ENCODE measurements at places on chromosomes 1 and 21.
A peak's percentile ranks its signal among the peaks of the same experiment; 100 is the strongest.

DNA sequence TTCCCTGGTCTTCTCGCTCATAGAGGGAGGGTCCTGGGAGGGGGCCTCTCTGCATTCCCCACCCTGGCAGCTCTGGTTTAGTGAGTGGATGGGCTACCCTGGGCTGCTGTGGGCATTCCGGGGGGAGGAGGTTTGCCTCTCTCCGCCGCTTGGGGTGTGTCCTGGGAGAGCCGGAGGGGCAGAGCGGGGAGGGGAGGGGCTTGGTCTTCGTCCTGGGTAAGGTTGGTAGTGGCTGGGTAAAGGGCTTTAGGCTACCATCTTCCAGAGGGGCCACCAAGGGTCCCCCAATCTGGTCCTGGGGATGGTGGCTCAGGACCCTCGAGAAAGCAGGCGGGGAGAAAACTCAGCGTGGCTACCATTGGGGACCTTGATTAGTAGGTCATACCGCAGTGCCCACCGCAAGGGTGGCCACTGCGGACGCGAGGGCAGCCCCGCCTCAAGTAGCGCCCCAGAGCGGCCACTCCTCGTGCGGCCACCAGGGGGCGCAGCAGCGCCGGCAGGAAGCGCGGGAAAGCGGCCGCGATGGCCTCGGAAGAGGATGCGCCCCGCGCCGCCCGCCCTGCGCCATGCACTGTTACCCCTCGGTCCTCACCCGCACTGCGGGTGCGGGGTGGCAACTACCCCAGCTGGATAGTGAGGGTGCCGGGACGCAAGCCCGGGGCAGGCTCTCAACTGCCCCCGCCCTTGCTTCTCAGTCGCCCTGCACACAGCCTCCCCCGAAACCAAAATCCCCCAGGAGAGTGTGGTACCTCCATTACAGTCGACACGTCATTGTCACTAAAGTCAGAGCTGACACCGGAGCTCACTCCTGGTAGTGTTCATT is 44.1 kb upstream of the SLC25A33 start:
- peak; percentile 55 for DNase-seq

GRCh38 chr1:220770245-220770913 is 16.3 kb upstream of the MTARC1 start:
- DNase-seq: no peak

DNA sequence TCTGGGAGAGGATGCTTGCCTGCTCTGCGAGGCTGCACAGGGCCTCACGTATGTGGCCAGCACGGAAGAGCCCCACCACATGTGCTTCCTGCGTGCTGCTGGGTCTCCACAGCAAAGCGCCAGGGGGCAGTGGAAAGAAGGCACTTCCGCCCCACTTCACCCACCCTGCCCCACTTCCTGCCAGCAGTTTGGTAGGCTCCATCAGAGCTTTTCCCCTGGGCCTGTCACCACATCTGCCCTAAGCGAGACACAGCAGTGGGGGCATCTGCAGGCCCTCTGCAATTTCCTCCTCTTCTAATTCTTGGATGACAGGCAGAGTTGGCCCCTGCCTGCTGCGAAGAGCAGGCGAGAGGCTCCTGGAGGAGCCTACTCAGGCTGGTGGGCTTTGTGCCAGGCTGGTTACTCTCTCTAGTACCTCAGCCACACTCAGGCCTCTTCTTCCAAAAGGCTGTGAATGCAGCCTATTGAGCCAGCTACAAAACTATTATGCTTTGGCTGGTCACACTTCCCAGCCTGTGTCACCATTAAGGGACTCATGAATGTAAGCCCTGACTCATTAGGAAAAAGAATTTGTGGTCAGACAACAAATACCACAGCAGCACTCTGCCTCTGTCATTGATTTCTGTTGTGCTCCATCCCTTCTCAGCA is 25.0 kb downstream of the CD244 start:
- DNase-seq: peak; percentile 52

- no peak for DNase-seq
Observed at GRCh38 chr1:220703305-220703704, 13.1 kb downstream of the C1orf115 start.

DNA sequence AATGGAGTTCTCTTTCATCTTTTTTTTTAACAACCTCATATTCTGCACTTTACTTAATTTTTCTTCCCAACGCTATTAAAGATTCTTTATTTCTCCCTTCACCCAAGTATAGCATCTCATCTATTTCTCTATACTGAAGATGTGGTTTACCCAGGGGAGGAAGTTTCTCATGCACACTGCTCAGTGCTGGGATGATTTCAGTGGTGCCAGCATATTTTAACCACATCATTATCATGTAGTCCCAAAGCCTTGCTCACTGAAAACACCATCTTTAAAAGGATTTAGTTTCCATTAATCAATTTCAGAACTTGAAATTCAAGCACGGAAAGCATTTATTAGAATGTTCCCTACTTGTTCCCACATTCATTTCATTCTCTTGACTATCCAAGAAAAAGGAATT is 725.7 kb downstream of the USP25 start:
- no peak for DNase-seq

DNA sequence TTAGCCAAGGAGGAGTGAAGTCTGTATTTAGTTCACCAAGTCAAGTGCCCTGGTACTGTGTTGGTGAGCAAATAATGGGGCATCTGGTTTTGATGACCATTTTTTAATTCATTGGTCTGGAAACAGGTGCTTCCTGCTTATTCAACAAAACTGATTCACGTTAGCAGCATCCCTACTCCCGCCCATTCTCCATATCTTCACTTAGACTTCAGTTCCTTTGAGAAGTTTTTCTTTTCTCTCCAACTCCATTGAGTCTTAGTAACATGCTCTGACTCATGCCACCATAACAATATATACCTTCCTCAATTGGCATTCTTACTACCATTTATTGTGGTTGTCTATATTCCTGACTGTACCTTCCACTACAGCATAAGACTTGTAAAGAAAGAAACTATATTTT is 468.9 kb downstream of the DPYD start:
- DNase-seq: no peak

GRCh38 chr1:233721004-233721595 is 107.2 kb downstream of the KCNK1 start:
- no peak for DNase-seq

DNA sequence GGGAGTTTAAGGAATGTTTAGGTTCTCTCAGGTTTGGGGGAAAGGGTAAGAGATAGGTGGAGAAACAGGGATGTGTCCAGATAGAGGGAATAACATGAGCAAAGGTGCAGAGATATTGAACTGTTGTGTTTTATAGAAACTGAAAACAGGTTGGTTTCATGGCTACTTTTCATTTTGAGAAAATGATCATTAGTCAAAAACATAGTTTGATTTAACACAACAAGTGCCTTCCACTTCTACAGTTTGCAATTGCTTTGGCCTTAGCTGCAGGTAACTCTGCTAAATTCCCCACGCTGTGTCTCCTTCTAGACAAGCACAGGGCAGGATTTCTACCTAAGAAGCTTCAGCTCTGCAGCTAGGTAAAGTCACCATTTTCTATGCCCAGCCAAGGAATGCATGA is 124.9 kb downstream of the RGS2 start:
- DNase-seq: no peak

GRCh38 chr1:64062941-64063581 is 140.4 kb upstream of the UBE2U start:
- DNase-seq: no peak

GRCh38 chr1:40676501-40676900 is 11.0 kb upstream of the RIMS3 start:
- DNase-seq: no peak

- peak; percentile 70 for DNase-seq
Observed at GRCh38 chr21:45528981-45529784, 13.1 kb downstream of the SLC19A1 start.

DNA sequence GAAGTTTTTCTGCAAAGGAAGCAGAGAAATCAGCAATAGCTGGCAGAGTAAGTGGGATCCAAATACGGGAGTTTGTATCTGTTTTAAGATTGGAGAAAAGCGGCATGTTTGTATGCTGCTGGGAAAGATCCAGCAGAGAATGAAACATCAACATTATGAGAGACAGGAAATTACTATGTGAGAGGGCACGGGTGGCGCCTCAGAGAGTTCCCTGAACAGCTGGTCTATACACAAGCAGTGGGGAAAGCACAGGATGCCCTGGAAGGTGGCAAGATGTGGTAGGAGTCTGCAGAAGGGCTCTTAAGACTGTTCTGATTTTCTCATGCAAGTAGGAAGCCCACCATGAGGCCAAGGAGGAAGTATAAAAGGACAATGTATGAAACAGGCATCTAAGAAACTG is 130.4 kb downstream of the RERE start:
- DNase-seq: no peak

- no peak for DNase-seq
Observed at GRCh38 chr1:34372891-34373290, 196.2 kb downstream of the C1orf94 start.

- DNase-seq: no peak
Observed at GRCh38 chr1:44442791-44443190, 37.7 kb downstream of the RNF220 start.

- DNase-seq: no peak
Observed at GRCh38 chr1:72433591-72433990, 151.3 kb upstream of the NEGR1 start.

DNA sequence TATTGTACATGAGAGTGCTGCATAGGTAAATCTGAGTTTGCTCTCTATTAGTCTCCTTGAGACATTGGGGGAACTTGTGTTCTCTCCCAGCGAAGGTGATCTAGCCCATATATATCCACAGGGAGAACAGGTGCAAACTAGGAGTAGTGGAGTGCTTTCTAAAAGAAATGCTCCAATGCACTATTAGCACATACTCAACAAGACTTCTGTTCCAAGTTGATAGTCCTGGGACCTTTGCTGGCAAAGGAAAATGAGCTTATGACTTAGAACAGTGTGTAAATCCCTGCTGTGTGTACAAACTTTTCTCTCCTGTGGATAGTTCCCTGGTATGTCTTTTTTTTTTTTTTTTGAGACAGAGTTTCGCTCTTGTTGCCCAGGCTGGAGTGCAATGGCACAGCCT is 25.5 kb downstream of the CFAP126 start:
- DNase-seq: no peak

- no peak for DNase-seq
Observed at GRCh38 chr1:119794876-119795240, 16.4 kb downstream of the REG4 start.

DNA sequence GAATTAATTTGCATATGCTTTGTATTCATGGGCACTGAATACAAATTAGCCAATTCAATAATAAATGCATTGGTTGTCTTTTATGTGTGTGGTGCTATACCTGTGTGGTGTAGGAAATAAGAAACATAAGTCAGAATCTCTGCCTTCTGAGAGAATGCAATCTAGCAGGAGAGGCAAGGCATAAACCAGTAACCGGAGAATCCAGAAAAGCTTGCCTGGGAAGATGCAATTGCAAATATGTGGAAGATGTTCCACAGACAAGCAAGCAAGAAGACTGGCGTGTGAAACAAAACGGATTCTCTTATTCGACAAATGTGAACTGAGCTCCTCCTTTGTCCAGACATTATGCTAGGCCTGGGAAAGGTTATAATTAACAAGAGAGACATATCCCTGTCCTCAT is 134.3 kb downstream of the NR5A2 start:
- no peak for DNase-seq

- no peak for DNase-seq
Observed at GRCh38 chr1:55696181-55696754, 481.1 kb upstream of the USP24 start.

DNA sequence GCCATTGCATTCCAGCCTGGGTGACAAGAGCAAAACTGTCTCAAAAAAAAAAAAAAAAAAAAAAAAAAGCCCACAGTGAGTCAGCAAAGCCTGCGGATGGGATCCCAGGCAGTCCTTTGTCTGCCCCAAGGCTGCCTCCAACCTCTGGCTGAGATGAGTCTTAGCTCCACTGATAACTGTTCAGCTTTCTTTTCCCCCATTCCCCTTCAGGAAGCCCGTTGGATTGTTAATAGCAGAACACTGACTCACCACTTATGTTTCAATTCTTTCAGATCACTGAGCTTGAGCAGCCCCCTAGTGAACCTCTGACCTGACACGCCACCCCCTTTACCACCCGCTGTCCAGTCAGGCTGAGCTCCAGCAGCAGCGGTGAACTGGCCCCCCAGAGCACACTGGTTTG is 57.5 kb downstream of the ERG start:
- no peak for DNase-seq

GRCh38 chr1:45569962-45570581 is 13.8 kb upstream of the NASP start:
- DNase-seq: no peak

All from upper lobe of left lung (tissue), 6 donors.